ENCODE measurements at places on chromosomes 6 and 20. TPM values are rescaled to one million over a fixed set of nuclear protein-coding genes. Genes with fewer than 3 reads are reported as not detected.

Gene TREM2
- 4.2 TPM for total RNA-seq

Gene HRH3
- total RNA-seq: not detected

Gene ARMC12
- 4.4 TPM for total RNA-seq

Gene SDCBP2
- 3.5 TPM for total RNA-seq

Gene MAP3K5
- 5.0 TPM for total RNA-seq

Gene NELFE
- total RNA-seq: 20.0 TPM

Gene TRAM2
- 18.2 TPM for total RNA-seq

Gene PXDC1
- 250 TPM for total RNA-seq

Gene MOG
- total RNA-seq: not detected

Gene FAXC
- total RNA-seq: not detected

Gene SPATA25
- total RNA-seq: 3.2 TPM

Gene BNIP5
- not detected for total RNA-seq

Gene TCF15
- total RNA-seq: not detected

Gene DZANK1
- 0.32 TPM for total RNA-seq

Gene COQ3
- 6.1 TPM for total RNA-seq

Gene PNLDC1
- total RNA-seq: not detected

Gene MYCT1
- 5.0 TPM for total RNA-seq

Gene SLC17A1
- 14.2 TPM for total RNA-seq

Gene NRSN1
- not detected for total RNA-seq

Gene ABT1
- total RNA-seq: 5.0 TPM

Gene SLC22A16
- 0.11 TPM for total RNA-seq

Gene DNAH8
- 0.02 TPM for total RNA-seq

Gene PNPLA1
- total RNA-seq: not detected

Gene KCNB1
- total RNA-seq: 8.2 TPM

Gene SLC22A7
- total RNA-seq: 158 TPM

Gene LAMA5
- 52.2 TPM for total RNA-seq

Gene CTSA
- 194 TPM for total RNA-seq

Gene GSS
- total RNA-seq: 63.6 TPM

Measured in right lobe of liver (tissue), 6 donors.